ENCODE measurements at places on chromosomes 5 and 9.

DNA sequence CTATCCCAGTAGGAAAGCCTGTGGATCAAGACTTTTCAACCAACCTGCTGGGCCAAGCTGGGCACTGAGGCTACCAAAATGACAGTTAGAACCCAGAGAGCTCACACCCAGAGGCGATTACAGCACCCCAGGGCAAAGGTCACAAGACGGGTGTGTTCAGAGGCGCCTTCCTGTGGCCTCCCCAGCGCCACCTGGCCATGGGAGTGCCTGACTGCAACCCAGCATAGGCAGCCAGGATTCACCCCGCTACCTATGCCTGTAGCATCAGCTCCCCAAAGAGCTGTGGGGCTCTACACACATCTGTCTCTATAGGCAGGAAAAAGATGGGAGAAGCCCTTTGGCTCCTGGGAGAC lies 33.5 kb downstream of the PDGFRB start:
- no peak for DNase-seq

- DNase-seq, result peak; percentile 78
Observed at GRCh38 chr9:127683723-127684122, 23.1 kb upstream of the CFAP157 start.

GRCh38 chr9:26462213-26462612 lies 430.4 kb downstream of the CAAP1 start:
- DNase-seq, result no peak

DNA sequence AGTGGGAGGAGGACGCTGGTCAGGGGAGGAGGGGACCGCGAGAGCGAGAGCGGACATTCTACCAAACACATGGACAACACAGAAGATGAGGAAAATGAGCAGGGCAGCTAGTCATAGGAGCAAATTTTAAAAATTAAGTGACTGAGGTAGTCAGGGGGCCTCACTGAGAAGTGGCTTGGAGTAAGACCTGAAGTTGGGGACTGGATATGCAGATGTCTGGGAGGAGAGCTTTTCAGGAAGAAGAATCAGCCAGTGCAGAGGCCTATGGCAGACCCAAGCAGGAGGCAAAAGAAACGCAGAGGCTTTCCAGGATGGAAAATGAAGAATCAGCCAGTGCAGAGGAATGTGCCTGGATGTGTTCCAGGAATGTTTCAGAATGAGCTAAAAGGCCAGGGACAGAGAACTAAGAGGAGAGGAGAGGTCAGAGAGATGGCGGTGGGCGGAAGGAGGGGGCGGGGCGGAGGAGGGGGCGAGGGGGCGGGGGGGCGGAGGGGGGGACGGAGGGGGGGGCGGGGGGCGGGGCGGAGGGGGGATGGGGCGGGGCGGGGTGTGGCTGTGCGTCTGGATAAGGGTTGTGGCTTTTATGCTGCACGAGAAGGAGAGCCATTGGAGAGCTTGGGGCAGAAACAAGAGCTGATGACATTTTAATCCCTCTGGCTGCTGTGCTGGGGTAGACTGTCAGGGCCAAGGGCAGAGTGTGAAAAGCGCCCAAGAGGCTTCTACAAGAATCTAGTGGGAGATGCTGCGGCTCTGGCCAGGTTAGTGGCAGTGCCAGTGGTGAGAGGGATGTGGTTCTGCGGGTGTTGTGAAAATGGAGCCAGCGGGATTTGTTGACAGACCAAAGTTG lies 129.6 kb downstream of the KCNIP1 start:
- peak; percentile 65 for DNase-seq

DNA sequence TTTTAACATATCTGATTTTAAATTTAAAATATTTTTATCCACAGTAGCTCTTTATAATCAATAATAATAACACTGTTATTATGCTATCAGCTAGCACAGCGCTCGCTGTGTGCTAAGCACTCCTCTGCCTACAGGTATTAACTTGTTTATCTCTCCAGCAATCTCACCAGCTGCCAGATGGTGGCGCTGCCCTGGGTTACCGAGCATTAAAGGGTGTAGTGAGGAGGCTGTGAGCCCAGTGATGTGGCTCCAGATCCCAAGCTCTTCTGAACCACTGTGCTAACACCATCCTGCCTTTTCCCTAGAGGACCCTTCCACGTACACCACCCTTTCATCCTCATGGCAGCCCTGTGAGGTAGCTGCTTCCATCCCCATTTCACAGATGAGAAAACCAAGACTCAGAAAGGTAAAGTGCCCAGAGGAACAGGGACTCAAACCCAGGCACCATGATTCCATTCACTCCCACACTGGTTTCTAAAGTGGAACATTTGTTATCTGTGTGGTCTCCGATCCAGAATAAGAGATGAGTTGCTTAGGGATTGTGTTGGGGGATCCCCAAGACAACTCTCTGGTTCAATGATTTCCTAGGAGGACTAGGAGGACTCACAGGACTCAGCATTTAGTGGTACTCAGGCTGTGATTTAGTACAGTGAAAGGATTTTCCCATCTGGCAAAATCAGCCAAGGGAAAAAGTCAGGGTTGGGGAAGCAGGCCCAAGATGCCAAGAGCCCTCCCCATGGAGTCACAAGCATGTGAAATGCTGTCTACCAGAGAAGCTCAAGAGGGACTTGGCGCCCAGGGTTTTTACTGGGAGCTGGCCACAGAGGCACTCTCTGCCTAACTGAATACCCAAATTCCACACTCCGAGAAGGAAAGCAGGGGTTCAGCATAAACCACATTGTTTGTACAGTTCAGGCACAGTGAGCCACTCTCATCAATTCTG lies 7.0 kb downstream of the IGFBPL1 start:
- DNase-seq, result no peak

GRCh38 chr5:14576206-14576605 lies 5.4 kb upstream of the OTULINL start:
- DNase-seq, result no peak

DNA sequence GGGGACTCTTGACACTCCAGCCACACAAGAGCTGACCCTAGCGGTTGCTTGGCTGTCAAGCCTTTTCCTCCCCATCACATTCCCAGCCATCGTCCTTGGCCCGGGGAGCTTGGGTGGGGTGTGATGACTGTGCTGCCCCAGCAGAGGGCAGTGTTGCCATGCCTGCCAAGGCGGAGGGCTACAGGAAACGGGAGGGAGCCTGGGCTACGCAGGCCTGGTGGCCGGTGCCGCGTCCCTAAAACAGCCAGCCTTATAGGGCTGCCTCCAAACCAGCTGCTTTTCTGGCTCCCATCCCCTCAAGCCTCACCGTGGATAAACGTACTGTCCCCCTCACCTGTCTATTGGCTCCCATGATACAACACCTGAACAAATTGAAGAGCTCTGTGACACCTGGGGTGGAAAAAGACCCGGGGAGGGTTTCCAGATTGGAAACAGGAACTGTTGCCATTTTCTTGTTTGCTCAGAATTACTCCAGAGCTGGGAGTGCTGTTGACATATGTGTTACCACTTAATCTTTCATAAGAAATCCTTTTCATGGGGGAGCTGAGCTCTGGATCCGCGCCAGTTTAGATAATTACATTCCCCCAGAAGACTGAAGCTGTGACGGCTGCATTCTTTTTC lies 72.8 kb upstream of the ASTN2 start:
- DNase-seq, result peak; percentile 13

GRCh38 chr5:36150676-36151433 lies 832 bp downstream of the LMBRD2 start:
- DNase-seq, result peak; percentile 48

DNA sequence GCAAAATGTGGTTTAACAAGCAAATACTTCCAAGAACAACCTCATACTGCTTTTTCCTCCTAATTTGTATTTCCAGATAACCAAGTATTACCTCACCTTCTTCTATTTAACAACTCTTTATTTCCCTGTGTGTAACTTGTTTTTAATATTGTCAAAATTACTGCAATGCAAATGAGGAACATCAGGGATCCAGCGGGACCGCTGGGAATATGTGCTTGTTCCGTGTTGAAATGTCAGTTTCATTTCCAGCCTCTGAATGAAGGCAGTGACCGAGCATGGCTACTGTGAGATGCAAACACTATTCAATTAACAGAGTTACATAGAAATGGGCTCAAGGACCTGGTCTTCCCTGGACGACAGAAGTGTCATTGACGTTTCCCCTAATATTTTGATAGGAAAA lies 110.8 kb upstream of the CTSL start:
- no peak for DNase-seq

DNA sequence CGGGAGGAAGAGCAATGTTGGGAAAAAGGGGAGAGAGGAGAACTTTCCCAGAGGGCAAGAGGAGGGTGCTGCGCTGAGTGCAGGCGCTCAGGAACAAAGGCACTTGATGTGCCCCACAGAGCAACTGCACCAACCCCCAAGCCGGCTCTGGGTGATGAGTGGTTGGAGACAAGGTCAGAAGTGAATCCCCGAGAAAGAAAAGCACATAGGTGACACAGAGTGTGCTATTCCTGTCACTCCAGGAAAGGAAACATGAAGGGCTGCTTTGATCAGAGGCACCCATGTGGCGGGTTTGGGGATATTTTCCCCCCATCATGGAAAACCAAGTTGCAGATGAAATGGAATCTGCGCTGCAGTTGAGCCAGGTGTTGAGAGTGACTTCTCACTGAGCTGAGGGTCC lies 20.7 kb upstream of the SLC25A48 start:
- no peak for DNase-seq

- DNase-seq, result no peak
Observed at GRCh38 chr5:150288361-150288760, 1.2 kb downstream of the CAMK2A start.

- DNase-seq, result no peak
Observed at GRCh38 chr5:9230355-9230754, 315.5 kb downstream of the SEMA5A start.

DNA sequence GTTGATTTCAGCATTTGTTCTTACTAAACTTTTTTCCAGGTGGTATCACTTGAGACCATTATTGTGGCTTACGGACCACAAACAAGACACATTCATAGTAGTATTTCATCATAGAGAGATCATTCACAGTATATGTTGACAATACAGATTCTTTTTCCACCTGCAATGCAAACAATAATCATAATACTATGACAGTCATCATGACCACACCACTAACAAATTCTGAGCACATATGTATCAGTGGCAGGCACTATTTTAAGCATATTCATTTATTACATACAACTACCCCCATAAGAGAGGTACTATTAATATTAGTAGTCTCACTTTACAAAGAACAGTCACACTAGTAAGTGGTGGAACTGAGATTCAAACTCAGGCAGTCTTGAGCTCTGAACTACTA lies 31.0 kb upstream of the C9orf40 start:
- DNase-seq, result no peak

GRCh38 chr9:81092057-81092456 lies 597.3 kb downstream of the TLE1 start:
- peak; percentile 23 for DNase-seq

GRCh38 chr5:15526413-15526812 lies 26.4 kb downstream of the FBXL7 start:
- DNase-seq, result no peak

DNA sequence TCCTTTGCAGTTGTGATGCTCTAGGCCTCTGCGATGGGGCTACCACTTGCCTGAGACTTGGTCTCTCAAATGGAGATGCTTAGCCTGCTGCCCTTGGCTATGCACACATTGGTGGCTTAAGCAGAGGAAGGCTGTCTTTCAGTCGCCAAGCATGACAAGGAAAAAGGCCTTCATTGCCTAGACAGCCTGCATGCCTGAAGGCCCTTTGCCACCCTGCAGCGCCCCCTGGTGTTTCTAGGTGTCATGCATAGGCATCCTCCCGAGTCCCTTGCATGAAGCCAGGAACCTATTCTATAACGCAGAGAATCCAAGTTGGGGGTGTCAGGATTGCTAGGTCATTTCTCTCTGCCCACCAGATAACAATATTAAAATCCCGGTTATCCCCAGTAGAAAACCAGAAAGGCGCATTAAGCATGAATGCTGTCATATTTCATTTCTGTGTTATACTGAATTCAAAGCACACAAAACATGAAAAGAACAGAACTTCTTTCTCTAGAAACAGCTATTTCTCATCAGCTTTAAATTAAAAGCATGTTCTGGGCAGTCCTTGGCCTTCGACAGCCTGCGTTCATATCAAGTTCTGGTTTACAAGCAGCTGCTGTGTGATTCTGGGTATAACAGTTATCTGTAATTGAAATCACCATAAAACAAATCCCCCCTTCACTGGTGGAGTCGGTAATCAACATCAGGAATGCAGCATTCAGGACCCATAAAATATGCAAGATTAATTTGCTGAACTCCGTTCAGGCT lies 59.7 kb upstream of the TRPC7 start:
- DNase-seq, result peak; percentile 33

DNA sequence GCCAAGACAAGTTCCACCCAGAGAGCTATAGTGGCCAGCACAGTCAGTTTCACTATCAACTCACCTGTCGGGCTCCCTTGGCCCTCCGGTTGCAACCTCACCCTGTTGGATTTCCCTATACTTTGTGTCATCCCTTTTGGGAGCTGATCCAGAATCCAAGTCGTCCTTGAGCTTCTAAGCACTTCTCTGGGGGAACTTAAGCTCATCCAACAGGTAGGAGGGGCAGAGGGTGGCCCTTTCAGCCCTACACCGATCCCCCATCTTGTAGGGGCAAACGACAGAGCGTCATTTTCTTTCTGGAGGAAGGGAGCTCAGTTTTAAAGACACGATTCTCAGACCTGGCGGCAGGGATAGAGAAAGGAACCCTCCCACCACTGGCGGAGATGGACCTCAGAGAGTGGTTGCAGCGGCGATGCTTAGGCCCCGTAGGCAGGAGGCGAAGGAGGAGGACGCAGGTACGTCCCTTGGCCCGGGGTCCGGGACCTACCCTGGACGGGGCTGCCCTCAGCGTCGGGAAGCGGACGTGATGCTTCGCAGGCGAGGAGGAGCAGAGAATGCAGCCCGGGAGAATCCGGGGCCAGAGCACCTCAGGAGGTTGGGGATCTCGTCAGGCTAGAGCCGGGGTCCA lies 519 bp downstream of the ZER1 start:
- peak; percentile 12 for DNase-seq

DNA sequence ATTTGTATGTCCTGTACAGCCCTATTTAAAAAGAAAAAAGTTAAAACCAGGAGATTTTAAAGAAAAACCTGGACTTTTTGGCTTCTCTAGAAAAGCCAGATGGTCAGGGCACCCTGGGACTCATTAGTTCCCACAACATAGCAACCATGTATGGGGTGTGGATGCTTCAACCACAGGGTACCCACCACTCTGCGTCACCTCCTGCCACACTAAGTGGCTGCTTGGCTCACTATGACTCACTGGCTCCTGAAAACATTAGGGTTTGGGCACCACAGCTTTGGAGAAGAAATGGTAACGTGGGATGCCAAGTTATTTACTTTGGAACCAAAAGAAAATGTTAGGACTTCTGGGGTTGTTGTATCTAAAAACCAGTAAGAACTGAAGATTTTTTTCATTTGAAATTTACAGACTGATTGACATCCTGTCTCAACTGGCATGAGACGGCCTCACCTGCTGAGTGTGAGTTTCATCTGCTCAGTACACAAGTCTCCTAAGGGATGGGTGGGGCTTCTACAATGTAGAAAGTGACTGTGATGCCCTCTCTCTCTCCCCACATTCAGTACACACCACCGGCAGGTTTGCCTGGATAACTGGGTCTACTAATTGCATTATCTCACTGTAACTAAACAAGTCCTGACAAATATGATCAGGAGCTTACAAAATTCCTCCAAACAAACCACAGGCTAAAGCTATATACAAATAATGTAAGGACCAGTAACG lies 103.9 kb downstream of the ESM1 start:
- no peak for DNase-seq

- no peak for DNase-seq
Observed at GRCh38 chr5:6907320-6907918, 194.2 kb downstream of the TENT4A start.

- peak; percentile 24 for DNase-seq
Observed at GRCh38 chr5:138574744-138575193, 432 bp downstream of the HSPA9 start.
